ENCODE measurements at places on chromosomes 16 and 17.

GRCh38 chr17:73648974-73649373 lies 4.7 kb upstream of the SDK2 start:
- no peak for DNase-seq

- DNase-seq = no peak
Measured at GRCh38 chr17:58947824-58948223, 158.9 kb downstream of the TRIM37 start.

GRCh38 chr16:8727131-8727806 lies 52.9 kb downstream of the ABAT start:
- DNase-seq = no peak

DNA sequence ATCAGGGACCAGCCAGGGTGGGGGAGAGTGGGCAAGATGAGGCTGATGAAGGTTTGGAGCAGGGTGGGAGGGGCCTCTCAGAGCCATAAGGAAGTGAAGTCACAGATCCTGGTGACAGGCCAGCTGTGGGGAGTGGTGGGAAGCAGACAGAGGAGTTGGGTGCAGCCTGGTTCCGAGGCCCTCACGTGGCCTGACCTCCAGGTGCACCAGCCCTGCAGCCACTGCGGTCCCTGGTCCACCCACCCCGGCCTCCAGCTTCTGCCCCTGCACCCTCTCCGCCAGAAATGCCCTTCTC lies 3.9 kb upstream of the ZFPM1 start:
- DNase-seq = no peak

GRCh38 chr16:21084631-21085225 lies 65.9 kb downstream of the DNAH3 start:
- no peak for DNase-seq

- DNase-seq = no peak
Measured at GRCh38 chr16:3166505-3166886, 21.5 kb upstream of the OR1F1 start.

DNA sequence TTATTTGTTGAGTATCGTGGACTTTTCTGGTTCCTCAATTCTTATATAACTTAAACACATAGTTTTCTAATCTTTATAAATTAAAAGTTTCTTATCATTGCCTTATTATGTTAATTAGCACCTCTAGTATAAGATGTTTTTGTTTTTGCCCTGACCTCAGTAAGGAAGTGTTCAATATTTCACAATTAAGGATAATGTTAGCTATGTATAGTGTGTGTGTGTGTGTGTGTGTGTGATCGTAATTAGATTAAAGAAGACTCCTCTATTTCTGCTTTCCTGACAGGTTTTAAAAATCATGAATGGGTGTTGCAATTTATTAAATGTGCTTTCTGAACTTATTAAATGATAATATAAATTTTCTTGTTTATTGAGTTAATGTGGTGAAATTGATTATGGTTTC lies 12.0 kb downstream of the IL21R start:
- no peak for DNase-seq

GRCh38 chr17:77119668-77120301 lies 21.0 kb upstream of the SEC14L1 start:
- no peak for DNase-seq

- no peak for DNase-seq
Measured at GRCh38 chr17:8664456-8665126, 34.1 kb upstream of the MYH10 start.

- DNase-seq = no peak
Measured at GRCh38 chr16:75251280-75252048, at the start of gene BCAR1. Gene BCAR1 (minus strand): TSS chr16:75251624. CDS start chr16:75251482, 142 bp downstream.

DNA sequence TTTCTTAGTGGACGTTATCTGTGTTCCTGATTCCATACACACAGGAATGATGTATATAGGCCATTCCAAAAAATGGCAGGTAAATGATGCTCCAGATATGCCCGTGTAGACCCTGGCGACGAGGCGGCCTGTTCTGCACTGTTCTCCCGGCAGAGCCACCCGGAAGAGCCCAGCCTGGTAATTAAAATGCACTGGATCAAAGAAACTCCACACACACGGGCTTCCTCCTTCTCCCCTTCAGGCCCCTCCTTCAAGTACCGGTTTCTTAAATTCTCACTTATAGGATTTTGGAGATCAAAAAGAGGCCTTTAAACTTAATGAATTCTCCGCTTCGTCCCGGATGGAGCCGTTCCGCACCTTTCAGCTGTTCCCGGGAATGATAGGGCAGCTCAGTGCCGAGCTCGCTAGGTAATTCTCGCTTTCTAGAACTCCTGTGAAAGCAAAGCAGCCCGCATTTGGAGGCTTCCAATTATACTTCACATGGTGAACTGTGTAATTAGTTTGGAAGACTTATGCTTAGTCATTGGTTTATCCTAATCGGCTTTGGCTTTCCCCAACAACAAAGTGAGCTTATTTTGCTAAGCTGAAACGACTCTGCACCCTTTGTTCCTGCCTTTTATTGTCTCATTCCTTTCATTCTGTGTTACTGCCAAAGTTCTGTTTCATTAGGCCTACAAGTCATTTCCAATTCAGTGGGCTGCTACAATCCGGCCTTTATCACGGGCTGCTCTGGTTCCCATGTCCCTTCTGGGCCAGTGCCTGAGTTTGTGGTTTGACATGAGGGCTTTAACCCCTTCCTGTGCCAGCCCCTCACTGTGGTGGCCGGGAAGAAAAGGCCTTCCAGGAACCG lies 150.0 kb downstream of the MSI2 start:
- DNase-seq = no peak

DNA sequence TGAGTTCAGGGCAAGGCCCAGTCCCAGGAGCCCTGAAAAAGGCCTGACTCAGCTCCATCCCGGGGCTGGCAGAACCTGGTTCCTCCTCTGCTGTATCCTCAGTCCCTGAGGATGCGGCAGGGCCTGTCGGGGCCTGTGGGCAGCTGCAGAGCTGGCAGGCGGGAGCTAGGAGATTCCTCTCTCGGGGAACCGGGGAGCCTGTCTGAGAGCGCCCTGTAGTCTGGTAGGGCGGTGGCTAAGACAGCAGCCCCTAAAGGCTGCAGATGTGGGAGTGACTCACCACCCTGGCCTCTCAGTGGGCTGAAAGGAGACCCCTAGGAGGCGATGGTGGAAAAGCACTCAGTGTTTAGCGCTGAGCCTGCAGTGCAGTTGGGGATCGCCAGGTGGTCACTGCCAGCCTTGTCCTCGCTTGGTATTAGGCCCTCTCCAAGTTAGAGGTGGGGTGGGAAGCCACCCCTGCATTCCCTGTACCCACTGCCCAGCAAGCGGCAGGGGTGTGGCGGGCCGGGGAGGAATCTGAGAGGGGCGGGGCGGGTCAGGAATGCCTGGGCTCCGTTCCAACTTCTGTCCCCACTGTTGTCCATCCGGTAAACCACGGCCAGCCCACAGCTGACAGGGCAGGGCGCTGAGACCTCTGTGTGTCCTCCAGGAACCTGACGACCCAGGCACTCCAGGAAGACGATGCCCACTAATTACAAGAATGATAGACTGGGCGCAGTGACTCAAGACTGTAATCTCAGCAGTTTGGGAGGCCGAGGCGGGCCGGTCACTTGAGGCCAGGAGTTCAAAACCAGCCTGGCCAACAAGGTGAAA lies 29.5 kb upstream of the CDH1 start:
- DNase-seq = no peak

- no peak for DNase-seq
Measured at GRCh38 chr17:39486242-39486641, 25.0 kb downstream of the CDK12 start.

DNA sequence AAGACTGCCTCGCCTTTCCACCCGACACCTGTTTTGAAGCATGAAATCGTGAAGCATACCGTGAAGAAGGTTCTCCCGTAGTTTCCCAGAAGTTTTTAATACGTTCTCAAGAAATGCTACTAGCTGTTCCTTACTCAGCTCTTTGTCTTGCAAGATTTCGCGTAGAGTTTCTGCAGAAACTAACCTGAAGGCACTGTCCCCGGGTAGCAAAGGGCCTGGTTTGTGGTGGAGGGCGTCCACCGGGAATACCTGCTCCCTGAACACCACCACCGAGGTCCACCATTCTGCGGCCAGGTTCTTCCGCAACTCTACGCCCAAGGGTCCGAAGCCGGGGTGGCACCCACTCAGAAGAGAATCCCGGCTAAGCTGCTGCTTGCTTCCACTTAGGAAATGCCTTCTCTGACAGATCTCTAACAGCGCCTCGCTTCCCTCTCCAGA lies 487 bp downstream of the POLG2 start:
- no peak for DNase-seq

DNA sequence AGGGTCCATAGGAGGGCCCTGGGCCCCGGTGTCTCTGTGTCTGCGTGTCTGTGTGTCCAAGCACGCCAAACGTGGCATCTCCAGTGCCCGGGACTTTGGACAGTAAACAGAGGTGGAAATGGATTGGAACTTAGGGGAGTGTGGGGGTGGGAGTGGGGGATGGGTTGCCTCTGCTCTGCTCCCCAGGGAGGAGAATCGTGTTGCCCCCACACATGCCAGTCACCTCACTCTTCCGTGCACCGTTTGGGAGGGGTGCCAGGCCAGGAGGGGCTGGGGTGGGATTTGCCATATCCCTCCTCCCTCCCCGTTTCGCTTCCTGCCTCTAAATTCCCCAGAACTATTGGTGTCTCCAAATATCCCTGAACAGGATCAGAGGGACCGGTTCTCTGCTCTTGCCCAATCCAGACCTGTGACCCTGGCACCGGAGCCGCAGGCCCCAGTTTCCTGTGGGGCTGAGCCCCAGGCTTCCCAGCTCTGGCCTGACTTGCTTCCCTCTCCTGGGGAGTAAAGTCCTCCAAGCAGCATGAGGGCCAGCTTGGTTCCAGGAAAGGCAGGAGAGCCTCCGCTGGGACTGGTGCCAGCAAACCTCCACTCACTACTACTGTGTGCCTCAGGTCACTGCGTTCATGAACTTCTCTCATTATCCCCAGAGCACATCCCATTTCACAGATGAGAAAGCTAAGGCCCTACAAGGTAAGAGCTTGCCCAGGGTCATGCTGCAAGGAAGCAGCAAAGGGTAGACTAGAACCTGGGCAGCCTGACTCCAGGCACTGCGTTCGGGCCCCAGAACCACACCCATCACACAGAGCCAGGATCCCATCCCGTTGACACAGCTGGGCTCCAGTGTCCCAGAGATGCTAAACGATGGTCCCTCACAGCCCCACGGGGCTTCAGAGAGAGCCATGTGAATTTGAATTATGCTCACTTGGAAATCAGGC lies at the start of gene ASGR1:
Gene ASGR1 (minus strand): TSS at position 54 of the 938 bp plus-strand sequence. CDS start 807 bp downstream, outside the sequence.
- no peak for DNase-seq

GRCh38 chr16:15671530-15672117 lies 21.6 kb downstream of the NDE1 start:
- no peak for DNase-seq

GRCh38 chr17:57663326-57664070 lies 81.6 kb downstream of the CCDC182 start:
- no peak for DNase-seq

GRCh38 chr16:15606518-15607220 lies 36.3 kb downstream of the MARF1 start:
- no peak for DNase-seq

DNA sequence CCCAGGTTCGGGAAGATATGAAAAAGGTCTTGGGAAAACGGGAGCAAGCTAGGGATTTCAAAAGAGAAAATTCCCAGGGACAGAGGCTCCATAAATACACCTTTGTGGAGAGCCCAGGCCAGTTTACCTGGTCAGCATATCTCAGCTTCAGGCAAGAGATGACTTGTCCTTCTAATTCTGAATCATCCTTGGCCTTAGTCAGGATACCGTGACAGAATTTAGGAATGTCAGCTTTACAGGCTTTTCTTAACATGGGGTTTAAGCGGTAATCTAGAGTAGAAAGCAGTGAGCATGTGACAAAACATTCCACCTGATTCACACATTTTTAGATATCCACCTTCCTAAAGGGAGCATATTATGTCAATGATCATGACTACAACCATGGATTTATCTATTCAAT lies 41.1 kb upstream of the CLEC18B start:
- DNase-seq = no peak

- DNase-seq = no peak
Measured at GRCh38 chr16:9075299-9076071, 16.0 kb upstream of the HAPSTR1 start.

- no peak for DNase-seq
Measured at GRCh38 chr17:59941131-59941530, 23.4 kb downstream of the RNFT1 start.

GRCh38 chr16:88561485-88562359 lies 8.5 kb upstream of the ZC3H18 start:
- DNase-seq = peak; percentile 39

DNA sequence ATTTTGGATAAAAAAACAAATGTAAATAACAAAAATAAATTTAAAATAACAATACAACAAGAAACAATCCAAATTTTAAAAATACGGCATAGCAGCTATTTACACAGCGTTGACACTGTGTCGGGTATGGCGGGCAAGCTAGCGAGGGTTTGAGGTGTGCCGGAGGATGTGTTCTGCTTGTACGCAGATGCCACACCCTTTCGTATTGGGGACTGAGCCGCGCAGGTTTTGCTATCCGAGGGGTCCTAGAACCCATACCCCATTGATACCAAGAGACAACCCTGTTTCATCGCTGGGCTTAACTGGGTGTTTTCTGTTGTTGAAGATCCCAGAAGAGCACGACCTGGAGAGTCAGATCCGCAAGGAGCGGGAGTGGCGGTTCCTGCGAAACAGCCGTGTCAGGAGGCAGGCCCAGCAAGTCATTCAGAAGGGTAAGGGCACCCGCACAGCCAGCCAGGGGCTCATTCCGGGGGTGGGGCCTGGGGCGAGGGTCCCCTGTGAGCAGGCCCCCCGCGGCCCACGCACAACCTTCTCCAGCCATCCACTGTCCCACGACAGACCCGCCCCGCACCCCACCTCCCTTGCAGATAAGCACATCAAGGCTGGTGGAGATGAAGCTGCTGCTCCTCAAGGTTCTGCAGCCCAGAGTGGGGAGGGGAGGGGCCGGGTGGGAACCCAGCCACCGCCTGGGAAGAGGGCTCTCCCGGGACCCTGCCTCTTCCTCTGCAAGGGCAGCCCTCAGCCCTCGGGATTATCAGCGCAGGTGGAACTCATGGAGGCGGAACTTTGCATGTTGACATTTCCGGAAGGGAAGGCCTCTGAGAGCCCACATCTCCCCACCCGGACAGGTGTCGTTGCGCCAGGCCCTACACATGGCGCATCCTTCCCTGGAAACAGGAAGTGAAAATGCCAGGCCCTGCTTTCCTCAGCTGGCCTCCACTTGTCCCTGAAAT lies 51.2 kb upstream of the CHMP6 start:
- no peak for DNase-seq

GRCh38 chr16:56630134-56630533 lies 2.3 kb upstream of the MT1M start:
- no peak for DNase-seq

- no peak for DNase-seq
Measured at GRCh38 chr16:75107505-75107904, 9.1 kb downstream of the LDHD start.

DNA sequence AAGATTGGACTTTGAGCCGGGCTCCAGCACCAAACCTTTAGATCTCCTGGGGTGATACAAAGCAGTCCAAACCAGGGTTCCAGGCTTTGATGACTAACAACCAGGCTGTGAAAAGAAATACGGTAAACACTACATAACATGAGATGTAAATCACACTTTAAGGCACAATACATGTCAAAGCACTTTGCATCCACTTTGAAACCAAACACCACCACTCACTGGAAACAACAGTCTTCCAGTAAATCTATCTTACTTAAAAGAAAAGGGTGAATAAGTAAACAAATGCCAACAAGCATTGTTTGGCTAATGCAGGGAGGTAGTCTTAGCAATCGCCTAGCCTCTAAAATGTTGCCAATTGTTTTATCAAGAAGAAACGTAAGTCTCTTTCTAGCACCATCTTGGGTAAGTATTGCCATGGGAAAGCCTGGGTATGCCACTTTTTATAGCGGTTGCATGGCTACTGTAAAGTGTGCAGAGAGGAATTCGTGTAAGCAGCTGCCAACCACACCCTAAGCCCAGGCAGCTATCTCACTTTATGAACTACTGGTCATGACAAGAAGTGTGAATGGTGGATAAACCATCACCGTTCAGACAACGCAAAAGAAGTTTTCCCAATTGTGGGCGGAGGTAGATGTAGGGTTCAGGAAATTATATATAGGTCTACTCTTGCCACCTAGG lies 267.4 kb upstream of the PSMD7 start:
- DNase-seq = no peak

All from CD4-positive, alpha-beta T cell (primary cell).